ENCODE measurements at places on chromosomes 3 and 15.

GRCh38 chr3:132038198-132038825 is 3.5 kb upstream of the CPNE4 start:
- DNase-seq = no peak

- DNase-seq = no peak
Measured at GRCh38 chr3:121431726-121432517, 113.9 kb downstream of the POLQ start.

DNA sequence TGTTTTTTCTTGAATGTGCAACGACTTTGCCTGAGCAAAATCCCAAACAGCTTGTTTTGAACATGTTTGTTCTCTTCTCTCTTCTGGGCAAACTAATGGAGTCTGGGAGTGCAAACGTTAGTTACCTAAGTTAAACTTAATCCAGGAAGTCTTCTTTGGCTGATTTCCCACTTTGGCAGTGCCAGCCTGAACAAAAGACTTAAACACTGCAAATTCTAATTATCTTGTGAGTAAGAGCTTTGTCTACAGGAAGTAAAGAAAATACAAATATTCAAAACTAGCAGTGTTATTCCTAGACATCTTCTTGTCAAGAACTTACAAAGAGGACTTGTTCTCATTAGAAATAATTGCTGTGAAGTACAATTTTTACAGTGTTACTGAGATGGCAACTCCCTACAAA is 16.7 kb upstream of the DENND6A start:
- no peak for DNase-seq

DNA sequence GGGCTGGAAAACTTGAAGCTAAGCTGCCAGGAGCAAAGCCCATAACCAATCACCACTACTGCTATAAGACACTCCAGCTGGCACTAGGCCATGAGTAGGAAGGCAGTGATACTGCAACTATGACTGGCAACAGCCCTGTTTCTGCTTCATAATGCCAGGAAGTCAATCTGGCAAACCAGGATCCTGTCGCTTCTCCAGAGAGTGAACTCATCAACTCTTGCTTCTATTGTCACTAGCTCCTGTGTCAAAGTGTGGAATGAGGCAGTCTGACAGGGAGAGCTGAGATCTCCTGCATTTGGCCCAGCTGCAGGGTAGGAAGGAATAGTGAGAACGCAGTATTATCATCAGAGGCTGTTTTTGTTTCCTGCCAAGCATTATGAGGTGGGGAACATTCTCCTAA is 105.3 kb downstream of the CTNNB1 start:
- DNase-seq = no peak

- DNase-seq = no peak
Measured at GRCh38 chr3:144966560-144966959, 994.9 kb downstream of the DIPK2A start.

DNA sequence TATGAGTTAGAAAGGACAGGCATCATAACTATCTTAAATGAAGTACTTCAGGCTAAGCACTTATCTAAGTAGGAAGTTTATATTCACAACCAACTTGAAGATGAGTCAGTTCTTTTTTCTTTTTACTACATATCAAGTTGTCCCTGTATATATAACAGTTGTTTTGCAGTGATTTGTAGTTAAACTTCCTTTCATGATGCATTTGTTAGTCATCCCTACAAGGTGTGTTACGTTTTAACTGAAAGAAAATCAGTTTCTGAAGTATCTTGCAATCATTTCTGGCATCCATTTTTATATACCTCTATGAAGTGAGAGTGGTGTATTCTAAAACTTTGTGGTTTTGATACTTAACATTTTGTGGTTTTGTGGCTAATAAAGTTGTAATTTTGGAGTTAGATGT is 46.1 kb downstream of the ZFAND6 start:
- DNase-seq = peak; percentile 84

- DNase-seq = no peak
Measured at GRCh38 chr15:99906311-99906710, 173.1 kb upstream of the LYSMD4 start.

- no peak for DNase-seq
Measured at GRCh38 chr3:22159004-22159695, 408.1 kb upstream of the ZNF385D start.

DNA sequence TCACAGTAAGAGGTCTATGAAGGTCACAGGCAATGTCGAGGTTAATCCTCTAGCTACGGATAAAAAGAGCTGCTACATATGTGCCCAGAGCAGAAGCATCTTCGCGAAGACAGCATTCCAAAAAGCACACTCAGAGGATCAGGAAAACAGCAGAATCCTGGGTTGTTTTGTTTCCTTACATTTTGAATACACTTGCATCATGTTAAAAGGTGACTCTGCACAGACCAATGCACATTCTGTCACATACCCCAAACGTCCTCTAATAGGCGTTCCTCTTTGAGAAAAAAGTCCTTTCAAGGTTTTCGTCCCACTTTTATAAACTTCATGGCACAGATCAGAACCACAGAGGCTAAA is 52.7 kb downstream of the VGLL4 start:
- no peak for DNase-seq

DNA sequence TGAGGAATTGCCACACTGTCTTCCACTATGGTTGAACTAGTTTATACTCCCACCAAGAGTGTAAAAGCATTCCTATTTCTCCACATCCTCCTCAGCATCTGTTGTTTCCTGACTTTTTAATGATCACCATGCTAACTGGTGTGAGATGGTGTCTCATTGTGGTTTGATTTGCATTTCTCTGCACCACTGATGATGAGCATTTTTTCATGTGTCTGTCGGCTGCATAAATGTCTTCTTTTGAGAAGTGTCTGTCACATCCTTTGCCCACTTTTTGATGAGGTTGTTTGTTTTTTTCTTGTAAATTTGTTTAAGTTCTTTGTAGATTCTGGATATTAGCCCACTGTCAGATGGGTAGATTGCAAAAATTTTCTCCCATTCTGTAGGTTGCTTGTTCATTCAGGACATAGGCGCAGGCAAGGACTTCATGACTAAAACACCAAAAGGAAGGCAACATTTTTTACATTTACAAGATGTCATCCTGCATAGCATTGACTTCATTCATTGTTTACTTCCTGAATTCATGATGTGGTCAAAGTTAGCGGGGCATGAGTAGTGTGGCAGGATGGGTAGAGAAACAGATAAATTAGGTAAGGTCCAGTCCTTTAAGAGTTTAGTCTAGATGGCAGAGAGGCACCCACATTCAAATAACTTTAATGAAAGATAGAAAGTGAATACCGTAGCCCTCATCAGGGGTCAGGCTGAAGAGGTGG is 45.1 kb upstream of the LPP start:
- no peak for DNase-seq

GRCh38 chr15:68821841-68822381 is 1.2 kb upstream of the ANP32A start:
- DNase-seq = peak; percentile 48

GRCh38 chr3:45795509-45795881 is 841 bp downstream of the SLC6A20 start:
- no peak for DNase-seq

DNA sequence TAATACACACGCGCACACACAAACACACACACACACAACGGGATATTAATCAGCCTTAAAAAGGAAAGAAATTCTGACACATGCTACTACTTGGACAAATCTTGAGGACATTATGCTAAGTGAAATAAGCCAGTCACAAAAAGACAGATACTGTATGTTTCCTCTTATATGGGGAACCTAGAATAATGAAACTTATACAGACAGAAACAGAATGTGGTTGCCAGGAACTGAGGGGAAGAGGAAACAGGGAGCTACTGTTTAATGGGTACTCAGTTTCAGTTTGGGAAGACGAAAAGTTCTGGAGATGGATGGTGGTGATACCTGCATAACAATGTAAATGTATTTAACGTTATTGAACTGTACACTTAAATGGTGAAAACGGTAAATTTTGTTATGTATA is 20.2 kb downstream of the ICE2 start:
- DNase-seq = no peak

GRCh38 chr15:58513726-58514336 is 82.0 kb downstream of the LIPC start:
- no peak for DNase-seq

DNA sequence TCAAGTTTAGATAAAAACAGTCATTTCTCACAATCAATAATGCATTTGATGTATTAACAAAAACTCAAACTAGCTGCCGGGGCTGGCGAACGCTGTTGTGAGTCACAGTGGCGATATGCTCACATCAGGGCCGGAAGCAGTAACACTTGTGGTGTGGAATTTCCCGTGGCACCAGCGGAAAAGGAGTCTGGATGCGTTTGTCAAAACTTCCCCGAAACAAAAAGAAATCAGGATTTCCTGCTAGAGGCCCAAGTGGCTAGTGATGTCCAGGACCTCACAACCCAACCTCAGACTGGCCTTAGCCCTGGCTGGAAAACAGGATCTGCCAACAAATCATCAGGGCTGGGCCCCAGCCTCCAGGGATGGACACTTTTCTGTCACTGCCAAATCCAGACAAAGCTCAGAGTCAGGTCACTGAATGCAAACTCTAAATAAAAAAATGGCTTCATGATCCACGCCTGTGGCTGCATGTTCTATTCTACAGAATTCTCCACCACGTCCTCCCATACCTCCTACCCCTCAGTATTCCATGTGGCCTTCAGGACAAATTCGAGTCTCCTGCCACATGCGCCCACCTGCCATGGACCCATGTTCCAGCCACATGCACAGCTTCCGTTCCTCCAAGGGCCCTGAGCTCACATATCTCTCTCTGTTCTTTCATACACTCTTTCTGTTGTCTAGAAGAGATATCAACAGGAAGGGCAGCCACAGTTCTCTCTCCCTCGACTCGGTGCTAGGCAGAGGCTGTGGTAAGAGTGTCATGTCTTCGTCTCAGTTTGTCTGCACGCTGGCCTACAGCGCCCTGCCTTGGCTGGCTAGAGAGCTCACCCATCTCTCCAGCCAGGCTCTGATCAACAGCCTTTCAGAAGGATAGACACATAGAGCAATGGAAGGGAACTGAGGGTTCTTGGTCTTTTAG is 35.4 kb downstream of the EHD4 start:
- no peak for DNase-seq

GRCh38 chr15:101250341-101250831 is 1.5 kb downstream of the CHSY1 start:
- peak; percentile 46 for DNase-seq

DNA sequence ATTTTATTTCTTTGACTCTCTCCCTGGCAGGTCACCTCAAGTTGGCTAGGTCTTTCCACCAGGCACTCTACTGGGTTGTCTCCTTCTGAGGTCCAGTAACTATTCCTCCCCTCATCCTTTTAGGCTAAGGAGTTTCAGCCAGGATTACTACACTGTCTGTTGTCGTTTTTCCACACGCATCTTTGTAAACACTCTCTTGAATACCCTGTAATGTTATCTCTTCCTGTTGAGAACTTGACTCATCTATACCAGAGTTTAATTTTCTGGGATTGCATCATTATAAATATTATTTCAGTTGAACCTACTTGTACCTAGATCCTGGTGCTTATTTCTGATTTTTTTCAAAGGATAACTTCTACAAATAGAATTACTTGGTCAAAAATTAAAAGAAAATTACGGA is 138.3 kb downstream of the SQOR start:
- no peak for DNase-seq

GRCh38 chr15:72192416-72192815 is 5.2 kb downstream of the GRAMD2A start:
- DNase-seq = no peak

- no peak for DNase-seq
Measured at GRCh38 chr3:119318876-119319275, 24.7 kb downstream of the ARHGAP31 start.

DNA sequence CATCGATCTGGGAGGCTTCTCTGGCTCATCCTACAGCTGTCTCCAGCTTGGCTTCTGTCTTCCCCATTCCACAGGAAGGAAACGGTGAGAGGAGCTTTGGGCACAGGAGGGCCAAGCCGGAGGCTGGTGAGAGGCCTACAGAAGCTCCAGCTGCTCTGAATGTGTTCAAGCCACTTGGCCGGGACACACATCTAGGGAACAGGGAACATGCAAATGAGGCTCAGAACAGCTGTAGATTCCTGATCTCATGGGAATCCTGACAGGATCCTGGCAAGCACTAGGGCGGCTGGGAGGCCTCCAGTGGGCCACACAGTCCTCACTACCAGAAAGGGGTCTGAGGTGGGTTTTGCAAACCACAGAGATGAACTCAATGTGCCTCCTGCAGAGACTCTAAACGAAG is 13.7 kb downstream of the SEMA5B start:
- no peak for DNase-seq

Data from NCI-H226 (cell line).